Hematopoietic multipotent progenitor cell treated with erythropoietin and hydrocortisone succinate and interleukin-3 and kit ligand, for 4 days (in vitro differentiated cells): ENCODE measurements at places on chromosomes 3 and 15.

GRCh38 chr15:66707310-66708082, 5.5 kb downstream of the SMAD6 start:
- peak; percentile 44 for DNase-seq

DNA sequence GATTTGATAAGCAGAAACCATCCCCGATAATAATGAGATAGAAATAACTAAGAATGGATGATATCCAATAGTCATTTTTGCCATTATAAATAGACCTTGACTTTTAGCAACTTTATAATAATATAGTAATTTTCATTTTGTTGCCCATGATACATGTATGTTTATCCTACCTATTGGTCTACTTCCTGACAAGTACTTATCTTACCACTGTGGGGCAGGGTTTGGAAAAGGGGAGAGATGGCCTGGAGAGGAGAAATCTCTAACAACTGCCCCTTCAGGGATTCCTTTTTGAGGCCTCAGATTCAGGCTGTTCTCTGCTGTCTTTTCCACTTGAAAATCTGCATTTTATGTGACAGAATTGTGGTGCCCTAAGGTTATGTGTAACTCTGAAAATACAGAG, 42.2 kb downstream of the FAM98B start:
- no peak for DNase-seq

GRCh38 chr15:73677146-73677607, 7.0 kb upstream of the CD276 start:
- peak; percentile 61 for DNase-seq

- no peak for DNase-seq
These were observed 32.0 kb upstream of the PLXND1 start for GRCh38 chr3:129638481-129638880.

DNA sequence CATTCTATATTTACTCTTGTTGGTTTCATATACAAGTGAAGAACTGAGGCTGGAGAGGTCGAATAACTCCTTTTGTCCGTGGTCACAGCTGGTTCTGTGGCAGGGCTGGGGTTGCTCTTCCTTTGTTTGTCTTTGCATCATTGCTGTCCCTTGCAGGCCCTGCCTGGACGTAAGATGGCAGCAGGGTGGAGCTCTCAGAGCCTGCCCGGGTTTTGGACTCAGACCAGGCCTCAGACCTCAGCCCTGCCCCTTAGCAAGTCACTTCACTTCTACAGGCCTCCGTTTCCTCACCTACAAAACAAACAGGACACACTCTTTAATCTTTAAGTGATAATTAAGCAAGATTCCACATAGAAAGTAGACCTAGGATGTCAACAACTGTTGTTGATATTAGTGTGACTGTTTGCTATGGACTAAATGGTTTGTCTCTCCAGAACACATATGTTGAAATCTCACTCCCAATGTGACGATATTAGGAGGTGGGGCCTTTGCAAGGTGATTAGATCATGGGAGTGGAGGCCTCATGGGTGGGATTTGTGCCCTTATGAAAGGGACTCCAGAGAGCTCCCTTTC, 65.6 kb upstream of the PLXNA1 start:
- no peak for DNase-seq

GRCh38 chr15:31230630-31231485, 95.8 kb upstream of the KLF13 start:
- DNase-seq: no peak

DNA sequence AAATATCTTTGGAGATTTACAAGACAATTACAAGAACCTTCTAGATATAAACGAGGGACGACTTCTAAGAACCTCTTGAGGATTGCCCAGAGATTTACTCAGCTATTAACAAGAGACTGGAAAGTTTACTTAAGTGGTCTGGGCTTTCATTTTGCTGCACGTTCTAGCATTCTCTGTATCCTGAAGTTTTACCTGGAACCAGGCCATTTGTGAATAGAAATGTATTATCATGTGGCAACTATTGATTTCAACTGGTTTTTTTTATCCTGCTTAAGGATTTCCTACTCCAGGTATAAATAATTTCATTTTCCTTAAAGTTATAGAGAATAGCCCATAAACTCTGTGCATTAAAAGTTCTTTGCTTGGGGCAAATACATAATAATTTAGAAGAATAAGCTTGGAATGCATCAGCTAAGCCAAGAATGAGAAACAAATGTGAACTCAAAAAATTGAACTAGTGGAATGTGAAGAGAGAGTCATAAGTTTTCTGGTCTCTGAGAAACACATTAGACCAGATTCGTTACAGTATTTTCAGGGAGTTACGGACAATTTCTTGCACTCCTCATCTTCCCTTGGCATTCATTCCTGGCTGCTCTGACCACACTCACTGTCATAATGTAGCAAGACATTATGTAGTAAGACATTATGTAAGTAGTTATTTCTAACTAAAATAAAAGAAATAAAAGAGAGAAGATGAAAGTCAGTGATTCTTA, 1.3 kb downstream of the AQP9 start:
- no peak for DNase-seq

GRCh38 chr3:15903759-15904720, 106.3 kb upstream of the ANKRD28 start:
- no peak for DNase-seq

DNA sequence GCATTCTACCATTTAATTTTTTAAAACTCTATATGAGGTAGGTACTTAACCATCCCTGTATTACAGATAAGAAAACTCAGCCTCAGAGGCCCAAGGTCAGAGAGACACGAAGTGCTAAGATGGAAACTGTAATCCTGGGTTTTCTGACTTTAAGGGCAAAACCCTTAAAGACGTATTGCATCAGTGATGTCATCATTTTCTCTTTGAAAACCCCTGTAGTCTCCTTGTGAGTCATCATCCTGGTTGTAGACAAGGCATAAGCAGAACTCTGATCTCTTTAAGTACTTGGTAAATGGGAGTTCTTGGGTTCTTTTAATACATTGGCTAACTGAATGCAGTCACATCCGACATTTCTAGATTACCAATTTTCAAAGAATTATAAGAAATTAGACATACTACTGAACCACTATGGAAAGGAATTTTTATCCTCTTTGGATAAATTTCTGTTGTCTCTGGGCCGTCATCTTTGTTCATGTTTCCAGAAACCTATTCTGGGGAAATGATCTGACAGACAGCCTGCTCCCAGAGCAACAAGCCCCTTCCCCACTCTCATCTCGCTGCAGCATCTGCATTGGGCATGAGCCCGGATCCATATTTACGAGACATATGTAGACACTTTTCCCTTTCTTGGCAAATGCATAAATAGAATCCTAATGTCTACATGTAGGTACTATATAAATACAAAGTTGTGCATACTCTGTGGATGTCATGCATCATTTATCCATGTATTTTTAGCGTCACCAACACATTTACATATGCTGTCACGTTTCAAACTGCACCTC, 48.7 kb upstream of the MDFIC2 start:
- no peak for DNase-seq

- DNase-seq: peak; percentile 98
These were observed 240.8 kb downstream of the NR1D2 start for GRCh38 chr3:24185738-24186384.

- DNase-seq: peak; percentile 36
These were observed 158.7 kb upstream of the SLCO3A1 start for GRCh38 chr15:91694831-91695210.

DNA sequence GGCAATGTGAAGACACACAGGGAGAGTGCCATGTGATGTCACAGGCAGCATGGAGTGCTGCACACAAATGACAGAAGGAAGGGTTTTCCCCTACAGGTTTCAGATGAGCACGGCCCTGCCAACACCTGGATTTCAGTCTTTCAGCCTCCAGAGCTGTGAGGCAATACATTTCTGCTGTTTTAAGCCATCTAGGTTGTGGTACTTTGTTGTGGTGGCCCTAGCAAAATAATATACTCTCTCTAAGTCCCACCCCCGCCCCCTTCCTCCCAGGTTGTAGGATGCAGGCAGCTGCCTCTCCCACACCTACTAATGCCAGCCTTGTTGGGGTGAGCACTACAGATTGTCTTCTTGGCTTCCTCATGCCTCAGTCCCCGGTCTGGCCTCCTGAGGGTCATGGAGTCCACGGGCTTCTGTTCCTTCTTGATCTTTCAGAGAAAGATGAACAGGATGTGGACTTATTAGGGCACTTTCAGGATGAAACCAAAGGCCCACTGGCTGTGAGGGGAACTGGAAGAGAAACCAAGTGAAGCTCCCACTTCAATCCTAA, 180.0 kb downstream of the CD47 start:
- DNase-seq: no peak

DNA sequence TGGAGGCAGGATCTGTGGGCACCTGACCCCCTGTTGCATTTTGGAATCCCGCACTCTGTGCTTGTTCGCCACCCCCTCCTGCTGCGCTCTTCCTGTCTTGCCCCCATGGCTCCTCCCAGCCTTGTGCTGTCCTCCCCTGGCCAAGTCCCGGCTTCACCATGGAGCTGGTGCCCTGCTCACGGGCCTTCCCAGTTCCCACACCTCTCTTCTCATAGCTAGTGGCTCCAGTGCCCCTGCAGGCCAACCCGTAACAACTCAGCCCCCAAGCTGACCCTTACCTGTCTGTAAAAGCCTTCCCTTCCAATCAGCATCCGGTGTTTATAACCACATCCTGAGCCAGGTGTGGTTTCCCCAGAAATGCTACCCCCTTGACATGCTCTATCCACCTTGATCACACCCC, 407.7 kb upstream of the C2CD4B start:
- no peak for DNase-seq

GRCh38 chr15:59678620-59679019, 10.5 kb downstream of the BNIP2 start:
- no peak for DNase-seq

DNA sequence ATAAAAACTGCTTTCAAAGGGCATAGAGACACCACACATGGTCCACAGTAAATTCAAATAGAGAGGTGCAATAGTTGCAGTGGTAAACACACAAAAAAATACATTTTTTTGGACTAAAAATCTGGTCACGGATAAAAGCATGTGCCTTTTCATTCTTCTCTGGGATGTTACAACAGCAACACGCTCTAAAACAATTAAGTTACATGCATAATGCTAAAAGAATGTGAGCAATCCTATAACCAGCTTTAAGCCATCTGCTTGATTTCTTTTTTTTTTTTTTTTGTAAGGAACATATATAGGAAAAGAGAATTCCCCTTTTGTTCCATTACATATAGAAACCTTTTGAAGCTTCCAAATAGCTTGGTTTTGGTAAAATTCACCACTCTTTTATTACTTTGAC, 20.0 kb downstream of the WNT5A start:
- no peak for DNase-seq

DNA sequence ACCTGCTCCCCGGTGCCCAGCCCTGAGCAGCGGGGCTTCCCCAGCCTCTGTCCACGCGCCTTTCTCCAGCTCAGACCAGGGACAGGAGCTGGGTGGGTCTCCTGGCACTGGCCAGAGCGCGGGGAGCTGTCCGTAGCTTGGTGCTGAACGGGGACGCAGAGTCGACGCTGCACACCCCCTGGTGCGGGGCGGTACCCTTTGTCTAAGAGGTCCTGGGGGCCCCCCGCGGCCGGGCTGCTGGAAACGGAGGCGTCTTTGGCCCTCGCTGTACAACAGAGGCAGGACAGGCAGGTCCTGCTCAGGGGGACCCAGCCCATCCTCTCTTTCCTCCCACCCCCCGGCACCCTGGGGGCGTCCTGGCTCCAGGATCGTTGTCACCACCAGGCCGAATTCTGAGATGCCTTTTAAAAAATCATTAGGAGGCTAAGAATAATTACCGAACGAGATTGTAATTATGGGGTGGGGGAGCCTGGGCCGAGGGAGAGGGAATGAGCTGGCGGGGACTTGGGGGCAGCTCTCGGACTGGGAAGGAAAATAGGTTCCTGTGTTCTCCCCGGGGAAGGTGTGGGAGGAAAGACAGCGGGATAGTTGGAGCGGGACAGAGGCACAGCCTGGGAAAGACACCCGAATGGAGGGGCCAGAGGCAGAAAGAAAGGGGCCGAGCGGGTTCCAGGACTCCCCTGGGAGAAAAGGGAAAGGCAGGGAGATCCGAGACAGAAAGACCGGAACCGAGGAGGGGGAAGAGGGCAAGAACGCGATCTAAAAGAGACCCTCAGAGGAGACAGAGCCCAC, 4.1 kb upstream of the SKOR1 start:
- peak; percentile 84 for DNase-seq

GRCh38 chr3:64225695-64226499, 631 bp upstream of the PRICKLE2 start:
- DNase-seq: no peak

- DNase-seq: no peak
These were observed 14.6 kb downstream of the CYP19A1 start for GRCh38 chr15:51323749-51324148.

- DNase-seq: peak; percentile 16
These were observed 4.5 kb upstream of the MYRIP start for GRCh38 chr3:39804951-39805350.

GRCh38 chr3:43411429-43411828, 125.1 kb downstream of the SNRK start:
- DNase-seq: no peak

DNA sequence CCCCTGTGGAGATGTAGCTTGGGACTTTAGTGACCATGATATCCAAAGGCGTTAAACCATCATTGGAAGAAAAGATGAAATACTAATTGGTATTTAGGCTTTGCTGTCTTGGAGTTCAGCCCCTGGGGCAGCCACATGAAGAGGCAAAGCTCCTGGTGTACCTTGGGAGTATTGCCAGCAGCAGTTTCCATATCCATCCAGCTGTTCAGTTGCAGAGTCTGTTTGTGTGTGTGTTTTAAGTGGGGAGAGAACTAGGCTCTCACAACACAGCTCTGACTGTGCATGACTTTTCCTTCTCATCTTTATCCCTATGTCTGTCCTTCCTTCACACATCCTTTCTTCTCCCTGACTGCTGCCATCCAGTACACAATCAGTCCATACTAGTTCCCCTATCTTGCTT, 98.9 kb downstream of the CDIN1 start:
- no peak for DNase-seq

GRCh38 chr3:39388741-39389248, 5.6 kb downstream of the SLC25A38 start:
- peak; percentile 91 for DNase-seq

GRCh38 chr3:194979173-194979572, 291.8 kb downstream of the XXYLT1 start:
- no peak for DNase-seq

DNA sequence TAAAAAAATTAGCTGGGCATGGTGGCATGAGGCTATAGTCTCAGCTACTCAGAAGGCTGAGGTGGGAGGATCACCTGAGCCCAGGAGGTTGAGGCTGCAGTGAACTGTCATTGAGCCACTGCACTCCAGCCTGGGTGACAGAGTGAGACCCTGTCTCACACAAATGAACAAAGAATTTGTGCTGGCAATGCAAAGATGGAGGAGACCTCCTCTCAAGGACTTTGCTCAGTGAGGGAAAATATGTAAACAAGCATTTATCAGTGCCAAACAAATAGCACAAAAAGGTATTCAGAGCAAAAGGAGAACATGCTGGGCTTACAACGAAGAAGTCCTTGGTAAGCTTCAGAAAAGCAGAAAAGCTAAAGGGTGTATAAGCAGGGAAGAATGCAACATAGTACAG, 113.1 kb upstream of the UMPS start:
- DNase-seq: no peak
